ENCODE measurements at places on chromosomes 6 and 20. TPM values are rescaled to one million over a fixed set of nuclear protein-coding genes. Genes with fewer than 3 reads are reported as not detected.

The NRSN1 gene
- not detected for total RNA-seq

DNA sequence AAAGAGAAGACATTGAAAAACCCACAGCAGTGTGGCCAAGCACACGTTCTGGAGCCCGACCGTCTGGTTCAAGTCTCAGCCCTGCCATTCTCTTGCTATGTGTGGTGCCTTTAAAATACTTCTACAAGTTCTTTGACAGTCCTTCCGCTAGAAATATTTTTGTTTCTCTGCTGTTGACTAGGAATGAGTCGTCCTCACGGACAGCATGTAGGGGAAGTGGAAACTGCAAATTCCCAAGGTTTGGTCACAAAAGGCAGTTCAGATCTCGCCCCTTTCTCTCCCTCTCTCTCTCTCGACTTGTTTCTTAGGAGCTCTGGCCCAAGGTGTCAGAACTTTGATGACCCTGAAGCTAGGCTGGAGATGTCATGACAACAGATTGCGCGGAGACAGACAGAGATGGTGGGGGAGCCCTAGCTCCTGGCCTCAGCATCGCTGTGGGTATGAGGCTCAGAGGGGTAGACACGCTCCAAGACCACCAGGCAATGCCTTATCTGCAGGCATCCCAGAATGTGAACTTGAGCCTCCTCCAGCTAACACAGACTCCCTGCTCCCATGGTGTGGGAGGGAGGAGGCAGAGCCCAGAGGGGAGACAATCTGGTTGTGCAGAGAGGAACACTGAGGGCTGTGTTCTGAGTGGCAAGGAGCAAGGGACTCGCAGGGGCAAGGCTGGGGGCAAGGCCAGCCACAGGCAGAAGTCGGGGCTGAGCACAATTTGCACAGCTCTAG lies 368.9 kb upstream of the SULF2 start:
- DNase-seq, result no peak

The LHFPL5 gene
- not detected for total RNA-seq

GRCh38 chr6:108321253-108321747 lies 26.4 kb downstream of the AFG1L start:
- no peak for DNase-seq

GRCh38 chr6:137240168-137240567 lies 21.0 kb upstream of the IFNGR1 start:
- no peak for DNase-seq

DNA sequence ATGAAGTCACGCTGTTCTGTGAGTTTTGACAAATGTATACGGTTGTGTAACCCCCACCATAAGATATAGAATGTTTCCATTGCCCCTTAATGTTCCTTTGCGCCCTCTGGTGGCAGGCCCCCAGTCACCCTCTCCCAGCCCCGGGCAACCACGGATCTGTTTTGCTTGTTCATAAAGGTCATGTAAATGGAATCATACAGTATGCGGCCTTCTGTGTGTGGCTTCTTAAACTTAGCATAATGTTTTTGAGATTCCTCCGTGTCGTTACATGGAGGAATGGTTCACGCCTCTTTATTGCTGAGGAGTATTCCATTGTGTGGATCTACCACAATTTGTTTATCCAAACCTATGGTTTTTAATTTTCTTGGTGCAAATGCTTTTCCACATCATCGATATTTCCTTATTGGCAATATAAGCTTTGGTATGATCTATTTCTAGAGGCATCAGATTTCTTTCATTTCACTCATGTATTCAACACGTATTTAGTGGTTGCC lies 28.4 kb downstream of the LYRM2 start:
- DNase-seq, result peak; percentile 53

DNA sequence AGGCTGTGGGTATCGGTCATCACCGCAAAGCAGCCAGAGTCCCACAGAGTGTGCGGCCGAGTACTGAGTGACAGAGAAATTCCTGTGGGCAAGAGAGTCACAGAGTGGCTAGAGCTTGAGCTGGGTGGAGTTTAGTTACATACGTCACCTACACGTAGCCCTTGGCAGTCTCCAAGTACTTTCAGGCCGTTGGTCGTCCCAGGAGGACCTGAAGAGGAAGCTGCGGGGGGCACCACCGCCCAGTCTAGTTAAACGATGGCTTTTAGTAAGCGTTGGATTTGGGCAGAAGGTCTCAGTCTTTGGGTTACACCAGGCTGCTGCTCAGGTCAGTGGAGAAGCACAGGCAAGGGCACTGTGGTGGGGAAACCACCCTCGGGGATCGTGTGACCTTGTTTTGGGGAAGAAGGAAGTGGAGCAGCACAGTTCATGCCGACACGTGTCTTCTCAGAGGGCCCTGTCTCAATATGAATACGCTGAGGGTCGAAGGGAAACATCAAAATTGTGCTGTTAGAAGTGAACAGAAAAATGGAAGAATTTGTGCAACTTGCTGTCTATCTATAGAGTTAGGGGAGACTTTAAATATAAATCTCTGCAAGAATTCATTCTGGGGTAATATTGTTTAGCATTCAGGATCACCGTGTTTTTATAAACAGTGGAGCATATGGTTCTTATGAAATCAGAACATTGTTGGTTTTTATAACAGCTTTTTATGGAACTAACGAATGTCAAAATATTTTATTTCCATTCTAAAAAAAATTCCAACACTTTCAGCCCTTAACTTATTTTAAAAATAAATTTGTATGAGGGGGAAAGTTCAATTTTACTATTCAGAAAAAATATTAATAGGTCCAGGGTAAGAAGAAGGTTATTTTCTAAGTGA lies 28.6 kb downstream of the KIF25 start:
- DNase-seq, result no peak

The ULBP2 gene
- total RNA-seq, result not detected

DNA sequence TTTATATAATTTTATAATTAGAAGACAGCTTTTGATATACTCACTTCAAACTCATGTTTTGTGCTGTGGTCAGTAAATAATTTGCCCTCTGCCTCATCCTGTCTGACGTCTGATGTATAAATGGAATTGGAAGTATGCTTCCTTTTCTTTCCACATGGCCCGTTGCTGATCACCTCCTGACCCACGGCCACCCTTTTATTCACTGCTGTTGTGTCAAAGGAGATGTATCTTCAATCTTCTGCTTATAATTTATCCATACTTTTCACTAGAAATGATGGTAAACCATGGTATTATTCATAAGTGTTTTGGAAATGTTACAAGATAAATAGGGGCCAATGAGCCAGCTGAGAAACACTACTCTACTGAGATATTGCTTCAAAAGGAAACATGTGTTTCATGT lies 841.8 kb downstream of the PHF3 start:
- no peak for DNase-seq

DNA sequence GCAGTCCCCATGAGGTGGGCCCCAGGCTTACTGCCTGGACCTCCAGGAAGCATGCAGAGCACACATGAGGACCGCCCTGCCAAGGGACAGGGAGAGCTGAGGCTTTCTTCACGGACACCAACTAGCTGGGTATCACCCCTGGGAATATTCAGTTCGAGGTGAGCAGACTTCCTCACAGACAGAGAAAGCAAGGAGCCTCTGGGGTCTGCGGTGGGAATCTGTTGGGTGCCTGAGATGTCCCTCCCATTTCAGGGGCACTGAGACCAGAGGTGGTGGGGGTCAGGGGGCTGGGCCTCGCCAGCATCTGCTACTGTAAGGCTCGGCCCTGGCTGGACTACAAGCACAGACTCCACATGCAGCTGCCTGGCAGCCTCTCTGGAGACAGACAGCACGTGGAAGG lies 74.3 kb upstream of the SYNDIG1 start:
- DNase-seq, result no peak

The EFCAB8 gene
- not detected for total RNA-seq

DNA sequence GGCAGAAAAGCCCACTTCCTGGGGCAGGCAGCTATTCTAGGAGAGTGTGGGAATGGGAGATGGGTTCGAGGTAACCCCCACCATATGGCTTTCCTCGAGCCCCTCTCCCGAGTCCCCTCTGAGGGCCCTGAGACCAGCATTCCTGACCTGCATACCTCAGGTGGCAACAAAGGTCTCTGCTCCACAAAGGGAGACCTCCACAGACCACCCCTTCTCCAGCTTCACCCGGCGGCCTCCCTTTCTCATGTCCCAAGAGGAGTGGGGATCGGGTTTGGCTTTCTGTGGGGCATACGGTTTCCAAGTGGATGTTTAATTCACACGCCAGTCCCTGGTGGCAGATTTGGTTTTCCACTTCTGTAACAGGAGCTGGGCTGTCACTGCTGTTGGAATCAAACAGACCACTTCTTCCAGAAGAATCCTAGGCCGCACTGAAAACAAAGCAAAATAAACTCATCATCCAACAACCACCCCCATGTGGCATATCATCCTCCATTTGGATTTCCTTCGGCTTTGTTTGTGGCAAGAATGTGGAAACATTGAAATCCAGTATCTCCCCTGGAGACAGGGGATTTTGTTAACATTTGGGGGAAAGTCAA lies 83.2 kb downstream of the DLL1 start:
- peak; percentile 6 for DNase-seq
